Stimulated activated CD4-positive, alpha-beta T cell treated with anti-CD3 and anti-CD28 coated beads, TNF-alpha, amount 100 ng/mL, for 24 hours (primary cell): ENCODE measurements at places on chromosomes 4 and X.

DNA sequence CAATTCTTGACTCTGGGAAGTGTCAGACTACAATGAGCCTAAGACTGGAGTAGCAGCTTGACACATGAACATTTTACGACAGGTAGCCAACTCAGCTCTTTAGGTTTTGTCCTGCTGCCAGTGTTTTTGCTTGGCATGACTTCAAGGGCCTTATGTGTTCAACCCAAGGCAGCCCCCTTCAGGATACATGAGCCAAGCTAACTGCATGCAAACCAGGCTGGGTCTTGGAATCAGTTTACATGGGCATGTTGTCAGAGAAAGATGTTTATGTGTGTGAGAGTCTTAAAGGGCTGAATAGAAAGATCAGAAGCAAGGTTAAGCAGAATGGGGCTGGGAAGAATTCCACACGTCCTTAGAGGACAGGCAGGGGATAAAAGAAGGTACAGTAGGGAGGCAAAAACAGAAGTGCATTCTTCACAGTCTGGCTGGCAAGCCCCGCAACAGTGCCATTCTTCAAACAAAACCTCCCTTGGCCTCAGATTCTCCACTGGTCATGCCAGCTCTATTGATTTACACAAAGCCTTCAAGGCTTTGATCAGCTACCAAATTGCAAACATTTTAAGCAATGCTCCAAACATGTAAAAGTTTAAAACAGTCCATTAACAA lies 97.3 kb downstream of the NKX6-1 start:
- no peak for DNase-seq

GRCh38 chr4:1626151-1626550 lies 58.0 kb downstream of the FAM53A start:
- no peak for DNase-seq

DNA sequence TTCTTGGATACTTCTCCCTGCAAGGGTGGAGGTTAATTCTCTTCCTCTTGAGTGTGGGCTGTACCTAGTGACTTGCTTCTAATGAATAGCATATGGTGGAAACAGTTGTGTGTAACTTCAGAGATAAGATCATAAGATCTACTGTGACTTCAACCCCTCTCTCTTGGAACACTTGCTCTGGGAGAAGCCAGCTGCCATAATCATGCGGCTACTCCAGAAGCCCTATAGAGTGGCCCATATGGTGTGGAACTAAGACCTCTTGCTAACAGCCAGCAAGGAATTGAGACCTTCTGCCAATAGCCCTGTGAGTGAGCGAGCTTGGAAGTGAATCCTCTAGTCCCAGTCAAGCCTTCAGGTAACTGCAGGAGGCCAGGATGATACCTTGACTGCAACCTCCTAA lies 81.1 kb downstream of the RBMX2 start:
- DNase-seq = no peak

DNA sequence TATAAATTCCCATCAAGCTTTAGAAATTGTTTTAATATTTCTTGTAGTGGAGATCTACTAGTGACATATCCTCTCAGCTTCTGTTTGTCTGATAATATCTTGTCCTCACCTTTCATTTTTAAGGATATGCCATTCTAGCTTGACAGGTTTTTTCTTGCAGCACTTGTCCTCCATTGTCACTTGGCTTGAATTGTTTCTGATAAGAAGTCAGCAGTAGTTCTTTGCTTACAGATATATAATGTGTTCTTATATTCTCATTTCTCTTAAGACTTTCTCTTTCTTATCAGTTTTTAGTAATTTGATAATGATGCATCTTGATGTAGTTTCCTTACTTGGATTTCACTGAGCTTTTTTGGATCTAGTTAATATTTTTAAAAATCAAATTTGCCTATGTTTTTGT lies 120.6 kb upstream of the NUDT6 start:
- no peak for DNase-seq

GRCh38 chr4:182280436-182281111 lies 37.4 kb downstream of the TENM3 start:
- no peak for DNase-seq

GRCh38 chr4:127203562-127204200 lies 429.1 kb upstream of the INTU start:
- no peak for DNase-seq

GRCh38 chrX:14039344-14039743 lies 9.7 kb upstream of the GEMIN8 start:
- peak; percentile 29 for DNase-seq

GRCh38 chr4:100929758-100930157 lies 411.9 kb upstream of the EMCN start:
- DNase-seq = no peak

GRCh38 chr4:157217708-157218107 lies 2.8 kb upstream of the GRIA2 start:
- no peak for DNase-seq

DNA sequence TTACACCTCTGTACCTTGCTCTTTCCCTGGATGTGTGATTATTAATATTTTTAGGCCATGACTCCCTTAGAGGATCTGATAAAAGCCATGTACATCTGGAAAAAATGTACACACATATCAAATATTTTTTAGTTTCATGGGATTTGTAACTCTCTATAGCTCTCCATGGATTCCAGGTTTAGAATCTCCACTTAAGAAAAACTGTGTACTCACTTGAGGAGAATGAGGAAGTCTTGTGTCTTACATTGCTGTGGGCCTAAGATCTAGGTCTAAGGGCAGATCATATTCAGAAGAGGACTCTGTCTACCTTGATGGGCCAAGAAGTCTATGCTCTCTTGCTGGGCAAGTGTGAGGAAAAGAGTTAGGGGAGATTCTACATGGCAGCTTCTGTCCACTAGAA lies 98.0 kb downstream of the RRAGB start:
- no peak for DNase-seq

GRCh38 chrX:70621743-70622142 lies 177.1 kb downstream of the DLG3 start:
- no peak for DNase-seq

DNA sequence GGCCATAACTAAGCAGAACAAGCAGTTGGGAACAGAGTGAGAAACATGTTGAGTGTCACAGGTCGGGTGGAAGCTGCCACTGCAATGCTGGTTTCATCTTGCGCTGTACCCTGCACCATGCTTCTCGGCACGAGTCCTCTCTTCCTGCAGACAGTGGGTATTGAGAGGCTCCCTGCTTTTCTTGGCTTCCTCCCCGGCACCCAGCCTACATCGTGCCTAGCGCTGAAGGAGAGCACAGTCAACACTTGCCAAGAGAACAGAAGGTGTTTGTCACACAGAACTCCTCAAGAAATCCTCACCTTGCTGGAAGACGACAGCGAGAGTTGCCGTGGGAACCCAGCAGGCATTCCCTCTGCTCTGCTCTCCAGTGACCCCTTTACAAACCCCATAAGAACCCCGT lies 53.6 kb downstream of the EVC2 start:
- DNase-seq = no peak

DNA sequence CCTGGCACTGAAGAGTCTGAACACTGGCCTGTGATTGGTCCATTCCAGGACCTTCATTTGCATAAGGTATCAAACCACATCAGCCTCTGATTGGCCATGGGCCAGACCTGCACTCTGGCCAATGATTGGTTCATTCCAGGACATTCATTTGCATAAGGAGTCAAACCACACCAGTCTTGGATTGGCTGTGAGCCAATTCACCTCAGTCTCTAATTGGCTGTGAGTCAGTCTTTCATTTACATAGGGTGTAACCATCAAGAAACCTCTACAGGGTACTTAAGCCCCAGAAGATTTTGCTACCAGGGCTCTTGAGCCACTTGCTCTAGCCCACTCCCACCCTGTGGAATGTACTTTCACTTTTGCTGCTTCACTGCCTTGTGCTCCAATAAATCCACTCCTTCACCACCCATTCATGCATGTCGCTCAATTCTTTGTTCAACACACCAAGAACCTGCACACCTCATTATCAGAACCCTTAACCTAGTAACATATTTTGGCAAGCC lies 14.2 kb upstream of the HERC5 start:
- DNase-seq = no peak

DNA sequence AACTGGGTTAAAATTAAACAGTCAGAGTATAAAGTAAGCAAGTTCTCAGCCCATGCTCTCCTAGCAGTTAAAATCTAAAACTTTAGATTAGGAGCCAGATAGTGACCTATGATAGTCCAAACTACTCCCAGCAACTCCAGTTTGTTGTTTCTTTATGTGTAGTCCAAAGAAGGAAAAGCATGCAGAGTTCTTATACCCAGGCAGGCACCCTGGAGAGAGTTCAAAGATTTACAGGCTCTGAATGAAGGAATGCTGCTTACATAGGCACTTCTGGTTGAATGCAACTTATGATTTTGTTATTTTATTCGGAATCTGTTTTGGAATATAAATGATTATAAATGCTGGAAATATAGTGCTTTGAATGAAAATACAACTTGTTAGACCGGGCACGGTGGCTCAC lies 67.2 kb downstream of the GPAT3 start:
- no peak for DNase-seq

- peak; percentile 21 for DNase-seq
Observed at GRCh38 chr4:82201805-82202641, 171.8 kb downstream of the HNRNPD start.

DNA sequence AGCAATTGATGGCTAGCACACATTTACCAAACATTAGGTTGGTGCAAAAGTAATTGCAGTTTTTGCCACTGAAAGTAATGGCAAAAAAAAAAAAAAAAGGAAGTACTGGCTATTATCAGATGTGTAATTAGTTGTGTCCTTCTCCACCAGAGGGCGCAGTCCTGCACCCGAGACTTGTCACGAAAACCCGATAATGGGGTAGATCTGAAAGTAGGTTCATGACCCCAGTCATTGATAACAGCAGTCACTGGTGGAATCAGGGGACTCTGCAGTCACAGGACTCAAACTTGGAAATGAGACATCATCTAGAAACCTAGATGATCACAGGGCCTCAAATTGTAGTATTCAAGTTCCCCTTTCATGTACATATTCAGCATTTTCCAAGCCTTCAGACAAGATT lies 13.1 kb upstream of the ACOT9 start:
- DNase-seq = peak; percentile 29

DNA sequence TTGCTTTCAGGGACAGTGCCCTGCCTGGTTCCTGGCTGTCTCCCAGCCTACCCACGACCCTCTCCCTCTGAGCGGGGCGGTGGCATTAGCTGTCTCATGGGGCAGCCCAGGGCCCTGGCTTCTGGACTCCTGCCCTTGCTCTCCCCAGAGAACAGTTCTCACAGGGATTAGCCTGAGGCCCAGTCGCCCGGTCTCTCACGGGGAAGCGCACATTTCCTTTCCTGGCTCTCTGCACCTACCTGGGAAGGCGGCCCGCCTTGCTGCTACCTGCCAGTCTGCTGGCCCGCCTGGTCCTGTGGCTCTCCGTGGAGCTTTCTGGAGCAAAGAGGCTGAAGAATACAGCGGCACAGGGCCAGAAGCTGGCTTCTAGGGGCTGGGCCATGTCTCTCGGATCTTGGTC lies 128.4 kb downstream of the FHDC1 start:
- DNase-seq = no peak

GRCh38 chr4:5999356-5999755 lies 18.9 kb downstream of the C4orf50 start:
- no peak for DNase-seq

- DNase-seq = no peak
Observed at GRCh38 chr4:55736605-55737183, 82.9 kb upstream of the EXOC1L start.

GRCh38 chr4:36332782-36333131 lies 51.3 kb downstream of the DTHD1 start:
- no peak for DNase-seq

GRCh38 chr4:142414366-142414990 lies 431.6 kb downstream of the INPP4B start:
- no peak for DNase-seq

GRCh38 chr4:113960684-113961321 lies 18.6 kb downstream of the ARSJ start:
- no peak for DNase-seq

DNA sequence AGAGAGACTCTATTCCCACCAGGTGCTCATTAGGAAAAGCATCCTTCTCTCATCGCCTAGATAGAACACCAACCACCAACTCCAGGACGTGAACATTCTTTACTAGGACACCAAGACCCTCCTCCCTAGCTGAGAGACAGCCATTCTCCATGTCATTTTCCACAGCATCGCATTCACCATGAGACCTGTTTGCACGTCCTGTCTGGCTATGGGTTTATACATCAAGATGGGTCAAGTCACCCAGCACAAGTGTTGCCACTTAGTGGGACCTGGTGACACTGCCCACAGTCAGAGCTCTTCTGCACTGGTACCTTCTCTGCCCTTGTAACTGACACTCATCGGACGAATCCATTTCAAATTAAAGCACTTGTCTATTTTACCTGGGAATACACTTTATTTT lies 17.5 kb downstream of the LRP2BP start:
- DNase-seq = no peak

DNA sequence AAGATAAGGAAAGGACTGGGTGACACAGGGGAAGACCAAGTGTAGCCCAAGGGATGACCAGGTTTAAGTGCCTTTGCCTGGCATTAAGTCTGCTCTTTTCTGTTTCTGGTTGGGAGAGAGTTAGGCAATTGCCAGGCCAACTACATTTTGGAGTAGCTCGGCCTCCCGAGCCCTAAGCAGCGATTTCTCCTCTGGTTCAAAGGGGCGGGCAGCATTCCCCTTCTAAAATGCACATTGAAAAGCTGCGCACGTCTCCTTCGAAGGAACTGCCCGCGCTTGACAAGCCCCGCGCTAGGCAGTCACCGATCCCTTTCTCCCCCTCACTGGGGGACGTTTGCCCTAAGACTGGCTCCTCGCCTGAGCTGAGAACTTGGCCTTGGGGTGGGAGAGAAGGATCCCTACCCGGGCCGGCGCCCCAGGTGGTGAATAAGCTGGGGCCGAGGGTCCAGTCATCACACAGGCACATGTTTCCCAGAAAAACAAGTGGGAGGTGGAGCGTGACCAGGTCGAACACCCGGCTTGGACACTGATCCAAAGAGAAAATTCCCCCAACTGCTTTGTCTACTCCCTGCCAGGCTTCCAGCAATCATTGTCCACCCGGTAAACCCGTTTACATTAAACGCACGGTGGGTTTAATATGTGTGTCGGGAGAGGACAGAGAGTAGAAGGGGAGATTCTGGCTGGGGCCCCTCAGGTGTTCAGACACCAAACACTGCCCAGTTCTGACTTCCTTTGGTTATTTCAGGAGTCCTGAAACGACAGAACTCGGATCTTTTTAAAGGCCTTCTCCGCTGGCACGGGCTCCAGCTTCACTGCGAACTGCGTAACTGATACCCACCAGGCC lies 4.0 kb downstream of the ARX start:
- no peak for DNase-seq
